ENCODE measurements at places on chromosomes 3 and 15. TPM values are rescaled to one million over a fixed set of nuclear protein-coding genes. Genes with fewer than 3 reads are reported as not detected.
A peak's percentile ranks its signal among the peaks of the same experiment; 100 is the strongest.

The AHSG gene
- total RNA-seq: not detected

DNA sequence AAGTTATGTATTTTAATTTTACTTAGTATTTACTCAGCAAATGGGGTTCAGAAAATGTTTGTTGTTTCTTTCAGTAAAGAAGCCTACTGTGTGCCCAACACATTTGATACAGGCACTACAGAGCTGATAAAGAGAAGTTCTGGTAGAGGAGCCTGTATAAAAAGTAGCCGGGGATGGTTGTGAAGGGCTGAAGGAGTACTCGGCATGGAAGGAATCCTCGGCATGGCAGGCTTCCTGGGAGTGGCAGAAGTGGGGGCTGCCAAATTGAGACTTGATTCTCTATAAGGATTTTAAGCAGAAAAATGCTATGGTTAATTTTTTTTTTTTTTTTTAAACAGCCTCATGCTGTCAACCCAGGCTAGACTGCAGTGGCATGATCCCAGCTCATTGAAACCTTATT lies 9.3 kb downstream of the ARL13B start:
- no peaks in the 10 kb centered on the region for H3K36me3 ChIP-seq
- no peak for DNase-seq
- no peaks in the 10 kb centered on the region for H3K4me1 ChIP-seq

DNA sequence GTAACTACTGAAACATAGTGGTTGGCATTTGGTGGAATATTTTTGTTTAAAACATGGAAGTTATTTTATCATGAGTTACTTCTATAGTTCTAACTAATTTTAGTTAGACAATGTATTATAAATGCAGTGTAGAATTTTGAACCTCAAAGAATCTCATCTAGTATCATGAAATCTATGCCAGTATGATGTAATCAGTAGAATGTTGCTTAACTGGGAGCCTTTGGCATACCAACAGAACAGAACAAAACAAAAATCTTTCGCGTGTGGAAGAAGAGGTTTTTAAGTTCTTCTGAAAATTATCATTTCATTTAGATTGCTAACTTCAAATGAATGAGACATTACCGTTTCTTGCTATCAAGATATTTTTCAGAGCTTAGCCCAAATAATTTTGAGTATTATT lies 98.4 kb upstream of the LRRFIP2 start:
- no peak overlapping the region for H3K4me3 ChIP-seq
- no peak for DNase-seq
- no peak overlapping the region for H3K27ac ChIP-seq
- no peaks in the 10 kb centered on the region for H3K27me3 ChIP-seq
- H3K4me1 ChIP-seq: no peaks in the 10 kb centered on the region
- H3K36me3 ChIP-seq: peaks cover 2% of the 10 kb centered on the region

The TNIK gene
- total RNA-seq: 48.9 TPM

- H3K4me1 ChIP-seq: no peaks in the 10 kb centered on the region
- DNase-seq: no peak
- H3K4me3 ChIP-seq: no peak overlapping the region
- H3K27me3 ChIP-seq: no peaks in the 10 kb centered on the region
- no peaks in the 10 kb centered on the region for H3K36me3 ChIP-seq
Observed at GRCh38 chr3:59235634-59236012, 185.8 kb upstream of the CFAP20DC start.

DNA sequence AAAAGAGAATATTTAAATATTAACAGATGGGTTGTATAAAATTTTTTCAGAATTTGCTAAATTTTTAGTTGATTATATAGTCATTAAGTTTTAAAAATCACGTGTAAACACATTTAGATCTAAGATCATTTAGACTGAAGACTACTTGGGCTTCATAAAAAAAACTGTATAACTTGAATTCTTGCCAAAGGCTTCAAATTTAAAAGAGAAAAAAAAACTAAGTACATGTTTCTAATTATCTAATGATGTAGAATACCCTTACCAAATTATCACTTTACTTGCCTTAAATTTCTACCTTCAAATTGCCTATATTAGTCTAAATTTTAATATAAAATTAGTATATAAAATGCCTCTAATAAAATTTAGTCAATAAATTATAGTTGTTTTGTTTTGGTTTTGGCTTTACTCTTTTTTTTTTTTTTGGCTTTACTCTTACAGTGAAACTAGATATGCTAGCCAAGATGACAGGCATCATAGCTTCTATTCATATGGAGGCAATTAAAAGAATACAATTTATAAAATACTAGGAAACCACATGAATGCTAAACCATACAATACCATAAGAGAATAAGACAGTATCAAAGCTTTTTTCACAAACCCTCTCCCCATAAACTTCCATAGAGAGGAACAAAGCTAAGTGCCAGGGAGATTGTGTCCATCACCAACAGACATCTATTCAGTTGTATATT lies 183.1 kb upstream of the KCNMB2 start:
- no peak overlapping the region for H3K27ac ChIP-seq
- DNase-seq: no peak
- H3K27me3 ChIP-seq: no peaks in the 10 kb centered on the region
- no peaks in the 10 kb centered on the region for H3K36me3 ChIP-seq
- no peaks in the 10 kb centered on the region for H3K4me1 ChIP-seq

DNA sequence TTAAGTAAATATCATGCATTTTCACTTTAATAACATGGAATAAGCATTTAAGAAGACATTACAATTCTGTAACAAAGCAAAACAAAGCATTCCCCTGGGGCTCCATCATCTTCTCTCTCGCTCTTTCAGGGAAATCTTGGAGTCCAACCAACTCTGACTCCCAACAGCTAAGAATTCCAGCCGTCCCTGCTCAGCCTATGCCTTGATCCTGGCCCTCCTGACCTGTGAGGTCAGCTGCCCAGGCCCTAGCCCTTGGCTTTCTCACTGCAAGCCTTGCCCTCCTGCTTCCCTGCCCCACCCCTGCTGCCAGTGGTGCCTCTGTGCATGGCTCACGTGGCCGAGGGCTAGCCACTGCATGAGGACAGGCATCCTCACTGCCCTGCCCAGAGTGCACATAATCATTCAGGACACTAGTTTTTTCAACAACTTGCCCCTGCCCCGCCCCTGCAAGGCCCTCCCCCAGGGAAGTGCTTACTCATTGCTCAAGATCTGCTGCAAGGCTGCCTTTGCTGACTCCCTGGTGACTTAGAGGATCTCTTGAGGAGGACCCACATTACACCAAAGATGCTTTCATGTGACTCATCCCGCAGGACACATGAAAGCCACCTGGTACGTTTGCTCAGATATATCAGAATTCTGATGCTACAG lies 37.6 kb downstream of the MTMR10 start:
- no peak for DNase-seq
- no peaks in the 10 kb centered on the region for H3K4me1 ChIP-seq
- no peak overlapping the region for H3K27ac ChIP-seq
- no peaks in the 10 kb centered on the region for H3K27me3 ChIP-seq

- no peaks in the 10 kb centered on the region for H3K27me3 ChIP-seq
- H3K27ac ChIP-seq: peak within 1 kb of the TSS; percentile 97
- peak within 1 kb of the TSS; percentile 95 for H3K4me3 ChIP-seq
- peak; percentile 99 for DNase-seq
- H3K36me3 ChIP-seq: no peaks in the 10 kb centered on the region
- peaks cover 22% of the 10 kb centered on the region for H3K4me1 ChIP-seq
Observed at GRCh38 chr3:25664812-25665314, at the start of gene TOP2B. TSS of gene TOP2B (minus strand) at chr3:25664907. CDS start at chr3:25664297, 610 bp downstream.

The KBTBD13 gene
- 0.06 TPM for total RNA-seq

- no peak overlapping the region for H3K4me3 ChIP-seq
- no peak for DNase-seq
- no peaks in the 10 kb centered on the region for H3K27me3 ChIP-seq
Observed at GRCh38 chr15:72404841-72405240, 6.7 kb downstream of the TMEM202 start.

DNA sequence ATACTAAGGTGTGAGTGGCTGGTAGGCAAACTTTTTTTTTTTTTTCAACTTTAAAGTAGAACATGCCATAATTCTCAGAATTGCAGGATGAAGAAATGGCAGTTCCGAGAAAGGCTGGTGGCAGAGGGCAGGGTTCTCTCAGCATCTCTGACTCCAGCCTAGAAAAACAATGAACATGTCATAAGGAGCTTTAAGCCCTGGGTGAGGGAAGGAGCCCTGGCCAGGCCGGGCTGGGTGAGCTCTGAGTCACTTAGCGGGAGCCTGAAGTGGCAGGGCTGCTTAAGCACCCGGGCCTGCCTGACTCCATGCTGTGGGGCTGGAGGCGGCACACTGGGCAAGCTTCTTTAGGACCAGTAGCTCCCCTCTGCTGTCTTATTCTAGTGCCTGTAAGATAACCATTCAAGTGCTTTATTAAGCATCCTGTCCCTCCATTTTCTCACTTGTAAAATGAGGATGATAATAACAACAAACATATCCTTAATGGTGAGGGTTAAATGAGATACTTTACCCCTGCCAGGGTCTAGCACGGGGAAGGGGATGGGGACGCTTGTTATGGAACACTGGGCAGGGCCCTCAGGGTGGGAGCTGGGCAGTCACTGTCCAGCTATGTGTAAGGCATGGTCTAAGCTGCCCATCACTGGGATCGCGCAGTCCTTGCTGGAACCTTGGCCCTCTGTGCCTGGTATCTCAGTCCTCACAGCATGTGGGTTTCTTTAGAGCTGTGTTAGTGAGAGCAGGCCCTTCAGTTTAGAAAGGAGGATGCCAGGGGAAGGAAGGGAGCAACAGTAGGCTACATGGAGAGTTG lies 18.4 kb downstream of the SMAD6 start:
- peaks cover 4% of the 10 kb centered on the region for H3K4me1 ChIP-seq
- peaks cover 2% of the 10 kb centered on the region for H3K36me3 ChIP-seq
- H3K27me3 ChIP-seq: no peaks in the 10 kb centered on the region
- no peak overlapping the region for H3K4me3 ChIP-seq
- no peak overlapping the region for H3K27ac ChIP-seq
- no peak for DNase-seq

GRCh38 chr3:193945143-193945542 lies 190.8 kb upstream of the HES1 start:
- H3K4me1 ChIP-seq: no peaks in the 10 kb centered on the region
- no peaks in the 10 kb centered on the region for H3K27me3 ChIP-seq
- no peaks in the 10 kb centered on the region for H3K36me3 ChIP-seq
- H3K4me3 ChIP-seq: no peak overlapping the region
- H3K27ac ChIP-seq: no peak overlapping the region

GRCh38 chr15:42593143-42593542 lies 17.7 kb downstream of the STARD9 start:
- H3K27ac ChIP-seq: no peak overlapping the region
- H3K4me1 ChIP-seq: no peaks in the 10 kb centered on the region
- no peaks in the 10 kb centered on the region for H3K36me3 ChIP-seq
- H3K27me3 ChIP-seq: no peaks in the 10 kb centered on the region
- H3K4me3 ChIP-seq: no peak overlapping the region
- no peak for DNase-seq

DNA sequence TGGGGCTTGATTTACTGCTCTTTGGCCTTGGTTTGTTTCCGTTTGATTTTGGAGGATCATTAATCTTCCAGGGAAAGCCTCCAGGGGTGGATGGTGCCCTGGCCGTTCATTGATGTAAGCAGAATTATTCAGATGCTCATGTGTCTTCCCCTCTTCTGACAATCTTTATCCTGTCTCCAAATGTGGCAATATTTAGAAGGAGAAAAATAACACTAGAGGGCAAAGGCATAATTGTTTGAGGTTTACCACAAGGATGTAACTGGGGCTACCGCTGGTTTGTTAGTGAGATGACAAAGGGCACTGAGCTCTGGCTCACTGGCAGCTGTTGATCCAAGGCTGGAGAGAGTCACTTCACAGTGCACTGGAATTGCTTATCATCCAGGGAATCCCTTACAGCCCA lies 18.2 kb upstream of the PLCL2 start:
- no peak overlapping the region for H3K4me3 ChIP-seq
- DNase-seq: no peak
- no peaks in the 10 kb centered on the region for H3K36me3 ChIP-seq
- H3K4me1 ChIP-seq: peaks cover 7% of the 10 kb centered on the region
- no peaks in the 10 kb centered on the region for H3K27me3 ChIP-seq

- H3K4me1 ChIP-seq: no peaks in the 10 kb centered on the region
- no peaks in the 10 kb centered on the region for H3K36me3 ChIP-seq
- no peak for DNase-seq
- no peak overlapping the region for H3K27ac ChIP-seq
- H3K27me3 ChIP-seq: no peaks in the 10 kb centered on the region
- H3K4me3 ChIP-seq: no peak overlapping the region
Observed at GRCh38 chr15:50933341-50933740, 24.9 kb downstream of the AP4E1 start.

DNA sequence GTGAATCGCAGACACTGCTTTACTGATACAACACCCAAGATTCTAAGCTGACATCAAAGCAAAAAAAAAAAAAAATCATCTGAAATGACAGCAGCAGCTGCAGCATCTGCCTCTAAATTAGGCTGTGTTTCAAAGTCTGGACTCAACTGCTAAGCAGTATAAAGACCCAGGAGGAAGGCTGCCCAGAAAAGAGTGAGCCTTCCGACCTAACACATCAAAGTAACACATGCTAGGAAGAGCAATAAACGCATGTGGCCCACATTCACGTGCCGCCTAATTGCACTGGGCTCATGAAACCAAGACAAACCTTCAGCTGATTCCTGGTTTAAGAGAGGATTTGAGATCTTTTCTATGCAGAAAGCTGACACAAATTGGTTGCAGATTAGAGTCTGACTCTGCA lies 317.1 kb downstream of the ZIC4 start:
- DNase-seq: no peak
- no peak overlapping the region for H3K4me3 ChIP-seq
- H3K27ac ChIP-seq: no peak overlapping the region
- H3K36me3 ChIP-seq: no peaks in the 10 kb centered on the region

DNA sequence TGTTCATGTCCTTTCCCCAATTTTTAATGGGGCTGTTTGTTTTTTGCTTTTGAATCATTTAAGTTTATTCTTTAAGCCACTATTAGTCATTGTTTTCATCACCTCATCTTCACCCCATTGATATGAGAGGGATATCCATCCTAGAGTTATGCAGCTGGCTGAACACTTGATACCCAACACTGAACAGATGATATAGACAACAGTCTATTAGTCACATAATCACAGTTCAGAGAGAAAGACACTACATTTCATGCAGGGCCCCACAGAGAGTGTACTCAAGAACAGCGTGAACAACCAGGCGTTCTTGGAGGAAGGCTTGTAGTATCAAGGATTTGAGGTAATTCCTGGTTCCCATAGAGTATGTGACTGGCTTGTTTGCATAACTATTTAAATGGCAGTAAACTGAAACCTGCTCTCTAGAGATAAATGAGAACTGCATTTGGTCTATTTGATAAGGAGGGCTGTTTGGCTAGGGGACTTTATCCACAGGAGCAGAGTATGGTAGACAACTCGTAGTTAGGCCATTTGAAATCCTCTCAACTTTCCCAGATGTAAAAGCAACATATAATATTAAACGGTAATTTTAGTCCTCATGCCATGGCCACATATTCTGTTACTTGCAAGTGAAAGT lies 618.7 kb downstream of the SI start:
- H3K4me1 ChIP-seq: no peaks in the 10 kb centered on the region
- no peak overlapping the region for H3K4me3 ChIP-seq
- no peak for DNase-seq
- no peak overlapping the region for H3K27ac ChIP-seq
